ENCODE measurements at places on chromosomes 4 and X.
A peak's percentile ranks its signal among the peaks of the same experiment; 100 is the strongest.

DNA sequence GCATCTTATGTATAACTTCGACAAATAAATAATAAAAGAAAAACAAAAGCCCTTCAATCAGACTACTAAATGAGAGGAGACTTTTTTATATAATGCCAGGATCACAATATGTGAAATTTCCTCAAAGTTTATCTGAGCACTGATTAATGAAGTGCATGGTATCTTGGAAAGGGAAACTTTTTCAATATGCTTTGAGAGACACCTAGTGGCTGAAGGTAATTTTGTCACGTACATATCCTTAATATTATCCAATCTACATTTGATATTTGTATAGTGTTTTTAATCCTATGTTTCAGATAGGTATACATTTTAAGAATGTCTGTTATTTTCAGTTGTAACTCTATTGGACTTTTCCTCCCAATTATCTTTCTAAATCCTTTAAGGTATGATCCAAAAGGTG is 146.8 kb downstream of the KLHL4 start:
- no peak for DNase-seq

DNA sequence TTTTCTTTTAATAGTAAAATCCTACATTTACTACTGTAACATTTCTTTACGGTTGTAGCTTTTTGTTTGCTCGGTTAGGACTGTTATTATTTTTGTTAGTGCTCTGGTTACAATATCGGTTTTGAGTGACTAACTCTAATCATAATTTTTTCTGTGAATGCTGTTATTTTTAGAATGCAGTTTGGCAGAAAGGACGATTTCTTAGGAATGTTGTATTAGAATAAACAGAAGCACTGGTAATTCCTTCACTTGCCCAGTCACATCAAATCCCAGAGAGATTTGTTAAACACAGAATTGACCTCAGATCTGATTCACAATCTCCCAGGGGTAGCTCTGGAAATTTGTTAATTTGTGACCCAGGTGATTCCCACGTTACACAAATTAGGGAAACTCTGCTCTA is 21.7 kb downstream of the DDIT4L start:
- no peak for DNase-seq

GRCh38 chr4:102764901-102765300 is 4.1 kb upstream of the MANBA start:
- DNase-seq = no peak

DNA sequence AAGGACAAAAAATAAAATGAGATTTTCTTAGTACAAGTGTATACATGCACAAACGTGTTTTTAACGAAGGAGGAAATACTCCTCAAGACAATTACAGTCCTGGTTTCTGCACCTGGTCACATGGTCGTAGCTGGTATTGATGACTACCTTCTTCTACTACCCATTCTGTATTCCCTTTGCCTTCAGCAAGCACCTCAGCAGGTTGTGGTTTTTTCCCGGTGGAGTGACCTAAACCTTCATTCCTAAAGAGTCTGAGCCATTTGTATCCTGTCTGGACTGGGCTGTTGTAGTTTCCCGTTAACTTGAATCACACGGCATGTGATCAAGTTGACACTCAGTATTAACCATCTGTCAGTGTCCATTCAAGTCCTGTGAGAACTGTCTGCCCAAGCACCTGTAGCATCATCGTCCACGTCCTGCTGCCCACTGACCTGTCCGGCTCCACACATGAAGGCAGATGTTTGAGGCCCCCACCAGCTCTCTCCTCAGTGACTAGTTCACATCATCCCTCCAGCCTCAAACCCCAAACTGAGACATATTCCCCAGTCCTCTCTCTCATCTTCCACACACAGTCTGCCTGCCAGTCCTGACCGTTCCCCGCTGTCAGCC is 31.1 kb upstream of the TBC1D14 start:
- no peak for DNase-seq

DNA sequence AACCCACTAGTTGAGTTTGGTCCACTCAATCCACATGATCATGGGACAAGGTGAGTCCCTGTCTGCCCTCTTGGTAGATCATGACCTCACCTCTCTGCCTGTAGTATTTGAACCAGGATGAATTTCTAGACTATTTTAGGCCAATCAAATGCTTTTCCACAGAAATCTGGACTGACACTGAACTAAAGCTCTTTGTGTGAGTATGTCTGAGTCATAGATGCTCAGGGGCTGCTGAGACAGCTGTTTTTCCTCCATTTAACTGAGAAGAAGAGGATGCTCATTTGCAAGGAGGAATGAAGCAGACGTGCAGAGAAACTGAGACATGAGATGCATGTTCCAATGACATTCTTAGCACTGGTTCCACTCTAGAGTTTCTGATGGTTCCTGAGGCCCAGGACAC is 77.3 kb upstream of the TMEM47 start:
- DNase-seq = no peak

GRCh38 chr4:67651536-67651935 is 49.4 kb downstream of the UBA6 start:
- DNase-seq = no peak

DNA sequence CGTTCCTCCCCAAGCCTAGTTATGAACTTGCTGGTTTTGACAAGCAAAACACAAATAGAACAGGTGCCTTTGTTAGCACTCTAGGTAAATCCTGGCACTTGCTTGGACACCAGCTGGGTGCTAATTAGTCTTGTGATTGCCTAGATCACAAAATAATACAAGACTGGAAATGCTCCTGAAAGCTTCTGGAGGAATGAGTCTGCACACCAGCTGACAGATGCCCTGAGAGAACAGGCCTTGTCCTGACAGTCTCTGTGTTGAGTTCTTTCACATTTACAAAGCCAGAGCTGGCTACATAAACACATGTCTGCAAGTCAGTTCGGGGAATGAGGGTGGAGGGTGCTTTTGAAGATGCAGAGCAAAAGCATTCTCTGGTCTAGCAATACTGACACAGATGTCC is 93.8 kb downstream of the ELOVL6 start:
- no peak for DNase-seq

GRCh38 chr4:7524843-7525242 is 90.1 kb upstream of the PSAPL1 start:
- DNase-seq = no peak

DNA sequence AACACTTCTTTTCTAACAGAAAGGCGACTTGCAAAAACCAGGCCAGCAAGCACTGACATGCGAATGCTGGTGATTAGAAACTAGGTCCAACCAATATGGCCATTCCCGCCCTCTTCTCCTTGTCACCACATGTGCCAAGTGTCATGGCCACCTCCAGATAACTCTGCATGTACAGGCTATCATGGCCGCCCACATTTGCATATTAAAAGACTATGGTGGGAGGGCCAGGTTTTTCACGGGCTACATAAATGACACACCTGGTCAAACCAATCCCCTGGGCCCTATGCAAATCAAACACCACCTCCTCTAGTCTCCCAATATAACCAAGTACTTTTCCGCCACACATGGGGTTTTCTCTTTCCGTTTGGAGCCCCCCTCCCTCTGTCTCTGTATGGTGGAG is 40.1 kb downstream of the NUDT11 start:
- DNase-seq = no peak

DNA sequence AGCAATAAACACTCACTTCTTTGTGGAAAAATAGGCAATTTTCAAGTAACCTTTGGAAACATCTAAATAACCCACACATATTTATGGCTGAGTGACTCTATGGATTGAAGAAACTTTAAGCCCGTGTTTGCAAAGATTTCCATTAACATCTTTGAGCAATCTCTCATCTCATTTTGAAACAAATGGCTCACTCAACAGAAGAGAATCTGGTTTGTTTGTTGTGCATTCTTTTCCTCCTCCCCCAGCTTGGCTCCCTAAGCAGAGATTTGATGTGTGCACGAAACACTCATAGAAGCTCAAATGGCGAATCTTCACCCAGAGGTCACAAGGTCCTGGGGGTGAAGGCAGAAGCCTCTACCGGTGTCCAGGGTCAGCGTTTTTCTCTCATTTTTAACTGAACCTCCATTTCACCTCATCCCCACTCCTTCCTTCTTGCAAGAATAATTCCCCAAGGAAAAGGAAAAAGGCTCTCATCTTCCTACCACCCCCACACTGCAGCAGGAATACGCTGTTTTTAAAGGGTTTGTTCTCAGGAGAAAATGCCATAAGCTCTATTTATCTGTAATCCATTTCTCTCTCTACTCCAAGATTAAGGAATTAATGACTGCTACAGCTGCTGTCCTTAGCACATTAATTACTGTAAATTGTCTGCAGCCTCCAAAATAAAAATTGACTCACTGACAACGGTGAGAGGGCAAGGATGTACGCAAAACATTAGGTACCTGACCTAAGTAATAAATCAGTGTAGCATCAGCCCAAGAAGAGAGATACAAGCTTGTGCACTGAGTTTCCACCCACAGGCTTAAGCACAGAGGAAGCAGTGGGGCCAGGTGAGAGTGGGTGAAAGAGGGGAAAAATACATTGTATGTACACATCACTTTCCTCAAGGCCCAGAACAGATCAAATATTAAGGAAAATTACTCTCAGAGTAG is 307.6 kb upstream of the NOCT start:
- no peak for DNase-seq

DNA sequence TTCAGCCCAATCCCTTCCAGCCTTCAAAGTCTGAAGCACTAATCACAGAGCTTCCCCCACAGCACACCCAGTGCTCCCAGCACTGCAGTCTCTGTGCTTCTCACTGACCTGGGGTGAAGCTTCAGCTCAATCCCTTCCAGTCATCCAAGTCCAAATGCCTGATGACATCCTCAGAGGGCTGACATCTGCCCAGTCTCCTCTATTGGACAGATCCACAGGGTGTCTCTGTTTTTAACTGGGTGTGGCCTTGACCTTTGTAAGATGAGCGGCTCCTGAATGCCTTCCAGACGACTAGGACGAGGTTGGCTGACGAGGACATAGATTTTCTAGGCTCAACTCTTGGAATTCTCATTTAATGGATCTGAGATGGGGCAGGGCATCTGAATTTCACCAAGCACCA is 7.6 kb upstream of the SLC2A9 start:
- DNase-seq = no peak

DNA sequence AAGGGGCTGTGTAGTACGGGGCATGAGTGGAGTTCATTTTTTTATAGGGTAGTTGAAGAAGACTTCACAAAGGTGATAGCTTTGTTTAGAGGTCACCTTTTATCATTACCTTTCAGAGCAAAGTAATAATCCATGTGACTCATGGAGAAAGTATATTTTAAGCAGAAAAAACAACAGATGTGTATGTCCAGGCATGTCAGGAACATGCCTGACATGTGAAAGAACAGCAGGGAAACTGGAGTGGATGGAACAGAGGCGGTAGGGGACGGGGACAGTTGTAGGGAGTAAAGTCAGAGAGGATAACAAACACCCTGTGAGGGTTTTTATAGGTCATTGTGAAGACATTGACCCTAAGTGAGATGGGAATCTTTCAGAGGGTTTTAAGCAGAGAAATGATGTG is 107.6 kb downstream of the USP9X start:
- no peak for DNase-seq

DNA sequence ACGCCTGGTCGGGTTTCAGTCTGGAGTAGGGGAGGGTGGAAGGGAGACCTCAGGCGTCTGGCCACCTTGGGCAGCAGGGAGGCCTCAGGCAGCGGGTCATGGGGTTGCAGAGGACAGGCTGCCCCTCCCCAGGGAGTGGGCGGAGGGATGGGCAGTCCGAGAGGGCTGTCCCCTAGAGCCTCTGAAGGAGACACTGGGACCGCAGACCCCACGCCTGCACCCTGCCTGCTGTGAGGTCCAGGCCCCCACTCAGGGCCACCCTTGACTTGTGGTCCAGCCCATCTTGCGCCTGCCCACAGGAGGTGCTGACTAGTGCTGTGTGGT is 16.5 kb downstream of the FGFRL1 start:
- DNase-seq = no peak

- peak; percentile 2 for DNase-seq
Measured at GRCh38 chr4:71187404-71188155, 151.2 kb upstream of the SLC4A4 start.

- no peak for DNase-seq
Measured at GRCh38 chr4:187236209-187236890, 512.7 kb upstream of the FAT1 start.
